Natural killer cell (primary cell): ENCODE measurements at places on chromosomes 5 and 9. TPM values are rescaled to one million over a fixed set of nuclear protein-coding genes. Genes with fewer than 3 reads are reported as not detected.

CORO2A gene
- 2.3 TPM for total RNA-seq

HBEGF gene
- total RNA-seq = 9.9 TPM

NPR3 gene
- 0.23 TPM for total RNA-seq

LHFPL2 gene
- total RNA-seq = 0.85 TPM

SHISAL2B gene
- not detected for total RNA-seq

PFDN1 gene
- 37.6 TPM for total RNA-seq

PFN3 gene
- total RNA-seq = not detected

- DNase-seq = no peak
Measured at GRCh38 chr5:90055831-90056328, 353.7 kb downstream of the CETN3 start.

- DNase-seq = no peak
Measured at GRCh38 chr5:137649228-137649935, 86.5 kb downstream of the KLHL3 start.

DNA sequence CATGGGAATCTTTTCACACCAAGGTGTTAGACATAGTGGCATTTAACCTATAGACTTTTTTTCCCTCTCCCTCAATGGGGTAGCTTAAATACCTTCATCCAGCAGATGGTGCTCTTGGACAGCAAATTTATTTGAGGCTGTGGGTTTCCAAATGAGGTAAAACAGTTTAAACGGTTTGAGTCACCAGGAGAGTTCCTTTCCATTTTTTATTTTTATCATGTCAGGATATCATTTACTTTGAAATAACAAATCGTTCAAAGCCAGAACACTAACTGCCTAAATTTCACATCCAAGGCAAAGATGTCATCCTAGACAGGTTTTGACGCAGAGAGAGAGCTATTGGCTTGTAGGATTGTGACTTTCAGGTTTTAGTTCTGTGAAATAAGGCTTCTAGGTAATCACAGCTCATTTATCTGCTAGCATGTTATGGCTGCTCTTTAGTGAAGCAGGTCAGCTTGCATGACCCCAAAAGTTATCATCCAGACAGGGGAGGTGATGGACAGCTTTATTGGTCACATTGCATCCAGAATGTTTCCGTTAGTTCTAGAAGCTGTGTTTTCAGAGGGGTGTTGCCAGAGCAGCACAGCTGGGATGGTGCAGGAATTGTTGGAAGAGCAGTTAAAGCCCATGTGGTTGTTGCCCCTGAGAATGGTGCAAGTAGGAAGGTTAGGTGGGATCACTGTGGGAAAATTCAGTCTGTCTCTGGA lies 69.8 kb downstream of the KDM4C start:
- DNase-seq = no peak

GRCh38 chr9:98175762-98176161 lies 16.7 kb downstream of the CORO2A start:
- no peak for DNase-seq

DNA sequence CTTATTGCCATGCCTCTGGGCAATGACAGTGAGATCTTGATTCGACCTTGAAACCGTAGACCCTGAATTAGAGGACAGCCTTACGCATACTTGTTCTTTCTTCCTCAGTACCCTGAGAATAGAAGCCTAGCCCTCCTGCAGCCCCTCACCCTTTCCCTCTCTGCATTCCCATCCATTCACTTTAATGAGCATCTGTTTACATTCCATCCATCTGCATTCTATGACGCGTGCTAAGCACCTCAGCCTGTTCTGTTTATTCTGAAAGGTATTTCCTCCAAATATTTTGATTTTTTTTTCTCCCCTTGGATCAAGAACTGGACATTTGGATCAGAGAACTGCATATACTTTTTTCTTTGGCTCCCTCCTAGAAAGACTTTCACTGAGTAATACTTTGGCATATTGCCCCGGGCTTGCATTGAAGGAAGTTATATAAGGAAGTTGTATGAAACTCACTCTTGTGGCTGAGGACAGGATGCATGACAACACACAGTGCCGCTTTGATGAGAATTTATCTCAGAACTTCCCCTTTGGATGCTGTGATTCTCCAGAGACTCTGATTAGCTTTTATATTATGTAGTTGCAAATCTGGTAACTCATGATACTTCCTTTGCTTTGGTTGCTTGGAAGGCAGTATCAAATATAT lies 15.7 kb downstream of the TMEM8B start:
- peak; percentile 77 for DNase-seq

DNA sequence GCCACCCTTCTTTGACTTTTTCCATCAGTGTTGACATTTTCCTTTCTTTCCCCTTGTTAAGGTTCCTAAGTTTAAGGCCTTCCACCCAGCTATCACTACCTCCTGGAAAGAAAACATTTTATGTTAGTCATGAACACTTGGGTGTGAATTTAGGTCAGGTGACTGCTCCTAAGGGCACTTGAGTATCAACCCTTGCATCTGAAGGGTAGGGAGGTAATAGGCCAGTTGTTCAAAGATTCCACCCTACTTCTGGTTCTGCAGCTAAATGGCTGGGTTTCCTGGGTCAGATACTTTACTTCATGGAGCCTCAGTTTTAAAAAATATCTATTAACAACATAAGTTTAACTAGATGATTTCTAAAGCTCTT lies 49.1 kb upstream of the OSMR start:
- DNase-seq = no peak

- no peak for DNase-seq
Measured at GRCh38 chr5:137234973-137235943, 263.9 kb downstream of the SPOCK1 start.

DNA sequence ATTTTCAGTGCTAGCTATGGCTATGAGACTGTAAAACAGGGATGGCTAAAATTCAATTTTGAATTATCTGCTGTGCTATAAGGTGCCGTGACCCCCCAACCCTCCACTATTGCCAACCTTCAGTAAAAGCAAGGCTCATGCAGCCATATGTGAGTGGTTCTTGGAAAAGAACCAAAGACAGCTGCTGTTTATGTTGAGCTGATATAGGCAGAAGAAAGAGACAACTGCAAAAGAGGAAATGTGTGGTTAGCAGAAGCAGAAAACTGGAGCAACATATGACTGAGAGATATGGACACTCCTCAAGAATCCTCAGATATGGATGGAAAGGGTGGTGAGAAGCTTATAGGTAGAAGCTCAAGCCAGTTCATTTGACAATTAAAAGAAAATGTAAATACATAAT lies 200.3 kb downstream of the TLE1 start:
- no peak for DNase-seq

GRCh38 chr5:180389252-180390101 lies 36.3 kb upstream of the GFPT2 start:
- DNase-seq = no peak

DNA sequence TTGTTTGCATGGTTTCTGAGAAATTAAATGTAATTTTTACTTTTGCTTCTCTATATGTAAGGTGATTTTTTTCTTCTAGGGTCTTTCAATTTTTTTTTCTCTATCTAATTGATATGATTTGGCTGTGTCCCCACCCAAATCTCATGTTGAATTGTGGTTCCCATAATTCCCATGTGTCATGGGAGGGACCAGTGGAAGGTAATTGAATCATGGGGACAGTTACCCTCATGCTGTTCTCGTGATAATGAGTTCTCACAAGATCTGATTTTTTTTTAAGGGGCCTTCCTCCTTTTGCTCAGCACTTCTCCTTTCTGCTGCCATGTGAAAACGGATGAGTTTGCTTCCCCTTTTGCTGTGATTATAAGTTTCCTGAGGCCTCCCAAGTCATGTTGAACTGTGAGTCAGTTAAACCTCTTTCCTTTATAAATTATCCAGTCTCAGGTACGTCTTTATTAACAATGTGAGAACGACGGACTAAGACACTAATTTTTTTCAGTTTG lies 150.8 kb downstream of the MTRR start:
- DNase-seq = no peak

DNA sequence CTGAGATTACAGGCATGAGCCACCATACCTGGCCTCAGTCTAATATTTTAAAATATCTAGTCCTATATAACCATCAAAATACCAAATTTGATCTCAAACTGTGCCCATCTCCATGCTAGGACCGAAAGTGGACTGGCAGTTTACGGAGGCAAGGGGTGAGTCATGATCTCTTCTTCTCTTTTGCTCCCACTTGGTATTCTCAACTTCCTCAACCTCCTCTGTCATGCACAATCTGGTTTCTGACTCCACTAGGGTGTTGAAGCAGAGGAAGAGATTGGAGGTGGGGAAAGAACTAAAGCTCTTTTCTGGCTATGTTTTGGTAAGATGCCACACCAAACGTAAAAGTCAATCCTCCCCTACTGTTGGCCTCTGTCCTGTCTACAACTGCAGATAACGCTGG lies 55.9 kb upstream of the CEMIP2 start:
- DNase-seq = no peak

- no peak for DNase-seq
Measured at GRCh38 chr5:66637994-66638393, 41.8 kb downstream of the MAST4 start.

DNA sequence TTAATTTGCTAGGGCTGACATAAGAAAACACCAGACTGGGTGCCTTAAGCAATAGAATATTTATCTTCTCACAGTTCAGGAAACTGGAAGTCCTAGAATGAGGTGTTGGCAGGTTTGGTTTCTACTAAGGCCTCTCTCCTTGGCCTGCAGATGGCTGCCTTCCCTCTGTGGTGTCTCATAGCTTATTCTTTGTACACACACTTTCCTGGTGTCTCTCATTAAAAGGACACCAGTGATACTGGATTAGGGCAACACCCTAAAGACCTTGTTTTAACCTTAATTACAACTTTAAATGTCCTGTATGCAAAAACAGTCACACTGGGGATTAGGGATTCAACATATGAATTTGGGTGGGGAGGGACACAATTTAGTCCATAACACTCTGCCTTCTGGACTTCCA lies 25.1 kb downstream of the NUTM2F start:
- DNase-seq = no peak

DNA sequence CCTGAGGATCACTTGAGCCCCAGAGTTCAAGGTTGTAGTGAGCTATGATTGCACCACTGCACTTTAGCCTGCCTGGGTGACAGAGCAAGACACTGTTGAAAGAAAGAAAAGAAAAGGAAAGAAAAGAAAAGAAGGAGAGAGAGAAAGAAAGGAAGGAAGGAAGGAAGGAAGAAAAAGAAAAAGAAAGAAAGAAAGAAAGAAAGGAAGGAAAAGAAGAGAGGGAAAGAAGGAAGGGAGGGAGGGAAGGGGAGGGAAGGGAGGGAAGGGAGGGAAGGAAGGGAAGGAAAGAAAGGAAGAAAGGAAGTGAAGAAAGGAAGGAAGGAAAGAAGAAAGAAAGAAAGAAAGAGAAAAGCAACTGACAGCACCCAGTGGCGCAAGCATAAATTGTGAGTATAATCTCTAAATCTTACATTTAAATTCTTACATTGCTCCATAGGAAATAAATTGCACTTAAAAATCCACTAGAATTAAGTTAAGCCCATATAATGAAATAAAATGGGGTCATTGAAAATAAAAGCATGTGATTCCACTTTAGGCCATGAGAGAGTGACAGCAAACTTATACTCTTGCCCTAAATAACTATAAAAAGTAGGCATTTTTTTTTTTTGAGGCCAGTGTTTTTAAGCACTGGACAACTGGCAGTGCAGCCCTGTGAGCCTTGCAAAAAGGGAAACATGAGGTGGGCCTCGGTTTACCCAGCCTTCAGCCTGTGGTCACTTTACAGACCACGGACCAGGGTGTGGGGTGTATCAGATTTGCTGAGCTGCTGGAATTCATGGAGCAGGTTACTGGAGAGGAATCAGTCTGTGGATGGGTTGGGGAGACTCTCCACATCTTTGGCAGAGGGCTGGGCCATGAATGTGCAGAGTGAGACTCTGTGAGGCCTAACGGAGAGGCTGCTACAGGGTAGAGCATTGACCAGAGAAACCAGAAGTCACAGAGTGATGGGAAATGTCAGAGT lies 175.5 kb downstream of the TTLL11 start:
- DNase-seq = no peak

- no peak for DNase-seq
Measured at GRCh38 chr9:38175423-38175822, 106.4 kb upstream of the SHB start.

DNA sequence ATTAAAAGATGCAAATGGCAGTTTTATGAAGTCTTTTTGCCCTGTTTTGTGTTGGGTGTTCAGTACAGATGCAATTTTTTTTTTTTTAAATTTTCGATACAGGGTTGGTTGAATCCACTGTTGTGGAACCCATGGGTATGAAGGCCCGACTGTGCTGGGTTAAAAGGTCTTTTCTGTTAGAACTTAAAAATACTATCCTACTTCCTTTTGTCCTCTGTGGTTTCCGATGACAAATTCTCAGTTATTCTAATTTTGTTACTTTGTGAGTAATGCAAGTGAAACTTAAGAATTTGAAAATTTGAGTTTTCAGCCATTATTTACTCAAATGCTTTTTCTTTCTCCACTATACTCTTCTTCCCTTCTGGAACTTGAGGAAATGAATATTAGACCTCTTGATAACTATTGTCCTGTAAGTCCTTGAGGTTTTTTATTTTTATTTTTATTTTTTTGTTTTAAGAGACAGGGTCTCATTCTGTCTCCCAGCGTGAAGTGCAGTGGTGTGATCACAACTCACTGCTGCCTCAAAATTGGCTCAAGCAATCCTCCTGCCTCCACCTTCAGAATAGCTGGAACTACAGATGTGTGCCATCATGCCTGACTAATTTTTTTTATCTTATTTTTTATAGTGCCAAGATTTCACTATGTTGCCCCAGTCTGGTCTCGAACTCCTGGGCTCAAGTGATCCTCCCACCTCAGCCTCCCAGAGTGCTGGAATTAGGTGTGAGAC lies 67.5 kb downstream of the ZCCHC7 start:
- no peak for DNase-seq

- DNase-seq = peak; percentile 50
Measured at GRCh38 chr9:100322954-100323536, 29.7 kb downstream of the TEX10 start.

DNA sequence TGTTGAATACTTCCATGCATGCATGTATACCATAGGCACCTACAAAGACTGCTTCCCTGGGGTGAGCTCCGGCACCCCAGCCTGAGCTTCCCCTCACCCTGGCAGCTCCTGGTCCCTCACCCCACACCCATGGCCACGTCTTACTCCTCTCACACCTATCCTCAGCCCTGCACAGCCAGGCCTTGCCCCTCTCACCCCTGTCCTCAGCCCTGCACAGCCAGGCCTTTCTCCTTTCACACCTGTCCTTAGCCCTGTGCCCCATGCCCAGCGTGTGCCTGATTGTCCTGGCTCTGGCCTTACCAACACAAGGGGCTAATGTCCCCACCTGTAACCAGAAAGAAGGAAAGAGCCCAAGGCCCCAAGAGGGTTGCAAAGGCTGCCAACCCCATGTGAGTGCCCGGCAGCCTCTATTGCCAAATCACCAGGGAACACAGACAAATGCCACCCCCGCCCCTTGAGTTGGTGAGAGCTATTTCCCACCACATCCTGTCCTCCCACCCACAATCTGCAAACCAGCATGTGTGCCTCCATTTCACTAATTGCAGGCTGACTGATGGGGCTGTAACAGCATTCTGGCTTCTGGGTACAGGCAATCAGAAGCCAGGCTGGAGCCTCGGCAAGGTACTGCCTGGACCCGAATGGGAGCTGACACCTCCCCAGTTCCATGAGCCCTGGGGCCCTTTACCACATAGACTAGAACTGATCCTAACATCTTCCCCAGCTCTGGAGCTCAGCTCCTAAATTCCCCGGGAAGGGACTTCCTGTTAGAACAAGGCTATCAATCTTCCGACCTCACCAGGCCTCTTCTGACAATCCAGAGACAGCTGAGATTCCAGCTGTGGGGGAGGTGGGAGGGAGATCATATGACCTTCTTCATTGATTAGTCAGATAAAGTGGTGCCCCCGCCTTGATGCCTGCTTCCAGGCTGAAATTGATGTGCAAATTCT lies 78.2 kb downstream of the FAM114A2 start:
- DNase-seq = peak; percentile 53

- DNase-seq = no peak
Measured at GRCh38 chr5:95975703-95976102, 14.1 kb upstream of the ELL2 start.

- DNase-seq = no peak
Measured at GRCh38 chr5:142886956-142887355, 116.8 kb downstream of the ARHGAP26 start.
